T follicular helper cell (primary cell): ENCODE measurements at places on chromosomes 16 and 17.

DNA sequence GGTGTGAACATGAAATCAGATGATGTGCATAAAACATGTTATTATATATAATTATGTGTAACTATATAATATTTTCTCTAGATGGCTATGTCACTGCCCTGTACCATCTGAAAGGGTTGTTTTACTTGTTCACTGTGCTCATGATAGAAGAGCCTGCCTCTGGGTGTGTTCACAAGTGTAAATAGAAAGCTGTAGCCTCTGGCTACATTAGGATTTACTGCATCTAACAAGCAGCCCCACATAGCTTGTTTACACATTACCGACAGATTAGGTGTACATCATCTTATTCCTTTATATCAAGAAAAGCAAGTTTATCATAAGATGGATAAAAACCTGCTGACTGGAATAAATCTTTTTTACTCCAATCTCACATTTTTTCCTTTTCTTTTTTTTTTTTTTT lies 46.1 kb downstream of the CHD9 start:
- no peak for DNase-seq

DNA sequence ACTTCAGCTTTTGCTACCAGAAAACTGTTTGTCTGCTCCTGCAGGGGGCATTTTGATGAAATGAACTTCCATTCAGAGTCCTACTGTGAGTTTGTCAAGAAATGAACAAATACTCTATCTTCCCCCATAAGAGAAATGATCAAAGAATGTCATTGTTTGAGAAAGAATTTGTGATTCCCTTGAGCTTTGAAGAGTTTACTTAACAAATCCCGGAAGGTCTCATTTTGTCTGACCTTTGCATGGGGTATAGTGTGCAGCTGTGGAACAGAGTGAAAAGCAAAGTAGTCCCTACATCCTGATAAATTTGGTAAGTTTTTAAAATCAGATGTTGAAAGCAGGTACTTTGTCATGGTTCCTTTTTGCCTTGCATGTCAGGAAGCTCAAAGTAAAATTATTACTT lies 178.0 kb downstream of the ABCC12 start:
- DNase-seq = no peak

DNA sequence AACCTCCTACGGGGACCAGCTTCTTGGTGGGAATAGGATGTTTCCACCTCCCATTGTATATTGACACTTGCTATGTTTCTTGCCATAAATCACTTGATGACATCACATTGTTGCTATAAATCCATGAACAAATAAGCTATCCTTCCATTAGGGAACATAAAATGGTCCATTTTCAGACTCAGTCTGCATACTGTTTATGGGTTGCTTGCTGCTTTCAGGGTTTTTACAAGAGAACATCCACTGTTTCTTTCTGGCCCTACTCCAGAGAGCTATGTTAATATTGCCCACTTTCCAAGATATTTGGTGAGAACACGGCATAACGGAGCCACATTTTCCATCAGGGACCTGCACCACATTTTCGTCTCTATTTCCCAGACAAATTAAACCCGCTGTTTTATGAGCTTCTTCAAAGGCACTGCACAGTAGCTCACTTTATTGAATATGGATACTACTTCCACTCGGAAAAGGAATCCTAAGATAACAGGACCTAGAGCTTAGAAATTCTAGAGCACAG lies 800.2 kb downstream of the KCNJ2 start:
- DNase-seq = no peak

DNA sequence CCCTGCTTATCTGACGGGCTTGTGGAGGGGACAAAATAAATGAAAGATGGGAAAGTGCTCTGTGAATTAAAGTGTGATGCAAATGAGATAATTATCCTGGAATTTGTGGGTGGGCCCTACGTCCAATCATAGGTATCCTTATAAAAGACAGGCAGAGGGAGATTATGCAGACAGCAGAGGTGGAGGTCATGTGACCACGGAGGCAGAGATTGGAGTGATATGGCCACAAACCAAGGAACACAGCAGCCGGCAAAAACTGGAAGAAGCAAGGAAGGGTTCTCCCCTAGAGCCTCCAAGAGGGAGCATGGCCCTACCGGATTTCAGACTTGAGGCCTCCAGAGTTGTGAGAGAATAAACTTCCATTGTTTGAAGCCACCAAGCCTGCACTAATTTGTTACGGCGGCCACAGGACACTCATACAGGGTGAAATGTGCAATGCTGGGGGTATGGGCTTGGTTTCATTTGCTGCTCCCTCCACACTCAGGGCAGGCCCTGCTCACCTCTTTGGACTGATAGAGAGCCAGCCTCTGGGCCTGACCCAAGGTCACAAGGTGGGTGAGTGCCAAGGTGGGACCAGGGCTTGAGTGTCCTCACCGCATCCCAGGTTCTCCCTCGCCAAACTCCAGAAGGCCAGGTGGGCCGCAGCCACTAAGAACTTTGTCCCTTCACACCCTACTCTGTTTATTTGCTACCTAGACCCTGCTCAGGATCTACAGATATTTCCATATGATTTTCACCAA lies 149.6 kb upstream of the TNRC6C start:
- DNase-seq = no peak

DNA sequence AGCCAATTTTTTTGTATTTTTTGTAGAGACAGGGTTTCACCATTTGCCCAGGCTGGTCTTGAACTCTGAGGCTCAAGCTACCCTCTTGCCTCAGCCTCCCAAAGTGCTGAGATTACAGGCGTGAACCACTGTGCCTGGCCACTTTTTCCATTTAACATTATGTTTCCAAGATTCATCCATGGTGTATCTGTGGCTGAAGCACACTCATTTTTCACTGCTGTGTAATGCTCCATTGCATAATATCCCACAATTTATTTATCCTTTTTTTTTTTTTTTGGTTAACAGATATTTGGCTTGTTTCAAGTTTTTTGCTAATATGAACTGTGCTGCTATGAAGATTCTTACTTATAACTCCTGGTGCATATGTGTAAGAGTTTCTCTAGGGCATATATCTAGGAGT lies 1.9 kb upstream of the NUP93 start:
- DNase-seq = no peak

DNA sequence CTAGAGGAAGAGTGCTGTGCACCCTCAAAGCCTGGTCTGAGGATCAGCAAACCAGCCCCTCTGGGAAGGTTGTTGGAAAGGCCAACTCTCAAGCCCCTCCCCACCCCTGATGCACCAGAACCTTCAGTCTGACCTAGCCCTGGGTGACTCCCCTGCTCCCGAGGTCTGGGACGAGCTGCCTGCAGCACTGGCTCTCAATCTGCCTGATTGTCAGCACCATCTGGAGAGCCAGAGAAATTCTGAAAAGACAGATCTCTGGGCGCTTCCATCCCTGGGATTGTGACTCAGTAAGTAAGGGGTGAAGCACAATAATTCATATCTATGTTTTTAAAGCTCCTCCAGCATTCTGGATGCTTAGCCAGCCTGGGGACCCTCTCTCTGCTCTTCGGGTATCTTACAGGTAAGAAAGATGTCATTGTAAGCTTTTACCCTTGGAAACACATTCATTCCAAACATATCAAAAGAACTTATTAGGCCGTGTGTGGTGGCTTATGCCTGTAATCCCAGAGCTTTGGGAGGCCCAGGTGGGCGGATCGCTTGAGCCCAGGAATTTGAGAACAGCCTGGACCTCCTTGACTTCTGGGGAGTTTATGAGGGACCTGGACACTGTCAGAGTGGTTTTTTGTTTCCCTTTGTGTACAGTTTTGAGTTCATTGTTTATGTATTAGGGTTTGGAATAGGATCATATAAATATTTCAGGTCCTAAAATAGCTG lies 147.5 kb downstream of the KCNJ12 start:
- no peak for DNase-seq

DNA sequence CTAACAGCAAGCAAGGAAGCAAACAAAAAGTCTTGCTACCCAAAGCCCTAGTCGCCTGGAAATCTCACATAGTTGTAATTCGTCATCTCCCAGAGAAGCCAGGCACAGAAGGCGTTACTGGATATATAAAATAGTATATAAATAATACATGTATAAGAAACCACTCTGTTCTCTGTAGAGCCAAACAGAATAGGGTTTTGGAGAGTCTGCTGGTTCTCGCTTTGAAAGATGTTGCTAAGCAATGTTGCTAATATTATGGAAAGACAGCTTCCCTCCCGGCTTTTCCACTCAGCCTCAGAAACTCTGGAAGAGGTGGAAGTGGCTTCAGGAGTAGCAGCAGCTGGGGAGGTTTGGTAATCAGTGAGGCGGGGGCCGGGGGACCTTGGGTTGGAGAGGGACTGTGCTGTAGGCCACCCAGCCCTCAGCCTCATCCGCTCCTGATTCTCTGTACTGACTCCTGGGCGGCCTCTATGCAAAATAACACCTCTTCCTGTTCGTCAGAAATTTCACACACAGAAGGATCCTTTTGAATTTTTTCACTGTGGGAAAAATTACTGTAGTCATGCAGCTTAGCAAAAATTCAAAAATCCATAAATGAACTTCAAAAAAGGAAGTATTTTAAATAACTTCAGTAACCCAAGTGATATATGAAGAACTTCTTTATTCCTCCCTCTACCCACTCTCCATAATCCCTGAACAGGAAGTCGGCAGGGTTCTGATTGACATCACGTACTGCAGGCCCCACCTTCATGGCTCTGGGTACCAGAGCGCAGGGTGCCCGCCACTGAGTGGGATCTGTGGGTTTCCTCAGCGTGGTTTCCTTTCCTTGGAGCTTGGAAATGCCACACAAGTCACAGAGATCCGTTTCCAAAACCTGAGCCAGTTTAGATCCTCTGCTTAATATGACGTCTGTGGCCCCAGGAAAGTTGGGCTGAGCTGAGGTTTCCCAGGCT lies 51.4 kb downstream of the RAP1GAP2 start:
- no peak for DNase-seq

GRCh38 chr17:43676471-43676870 lies 14.7 kb upstream of the MEOX1 start:
- DNase-seq = no peak

DNA sequence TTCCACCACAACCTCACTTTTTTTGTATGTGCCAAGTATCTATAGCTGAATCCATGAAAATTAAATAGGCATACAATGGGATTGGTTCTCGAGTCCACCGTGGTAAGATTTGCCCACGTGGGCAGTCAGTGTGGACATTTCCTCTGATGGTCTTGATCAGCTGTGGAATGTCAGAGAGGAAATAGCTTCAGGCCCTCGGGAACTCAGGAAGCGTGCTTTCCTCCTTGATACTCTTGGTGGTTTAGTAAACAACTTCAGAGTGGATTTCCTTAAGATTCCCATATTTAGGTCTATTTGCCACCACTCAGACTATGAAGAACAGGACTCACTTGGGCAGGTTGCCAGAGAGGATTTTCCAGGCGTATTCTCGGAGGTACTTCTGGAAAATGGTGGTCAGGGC lies 152.5 kb downstream of the VPS53 start:
- DNase-seq = no peak

DNA sequence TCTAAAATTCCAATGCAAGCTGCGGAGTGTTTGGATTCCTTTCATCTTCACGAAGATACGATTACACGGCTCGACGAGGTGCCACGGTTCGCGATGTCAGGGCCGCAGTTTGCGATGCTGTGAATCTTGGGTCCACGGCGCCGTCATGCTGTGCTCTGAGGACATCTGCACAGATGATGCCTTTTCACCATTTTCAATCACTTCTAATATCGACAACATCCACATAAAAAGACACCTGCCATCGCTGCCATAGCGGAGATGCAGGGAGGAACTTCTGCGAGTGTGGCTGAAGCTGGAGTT lies 6.8 kb upstream of the APRT start:
- DNase-seq = no peak

DNA sequence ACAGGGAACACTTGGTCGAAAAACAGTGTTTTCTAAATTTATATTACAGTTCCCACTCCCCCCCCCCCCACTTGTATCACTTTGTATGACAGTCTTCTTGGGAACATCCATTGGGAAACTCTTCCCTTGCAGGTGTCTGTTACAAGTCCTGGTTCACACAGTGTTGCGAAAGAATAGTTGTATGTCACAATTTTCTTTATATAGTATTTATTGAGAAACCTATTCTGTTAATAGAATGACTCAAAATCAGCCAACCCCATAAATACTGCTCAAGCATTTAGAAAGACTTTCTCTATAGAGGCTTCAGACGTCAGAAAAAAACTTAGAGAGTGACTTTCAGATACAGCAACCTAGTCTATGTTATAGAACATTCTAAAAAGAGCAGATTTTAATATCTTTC lies 414.4 kb downstream of the WWOX start:
- no peak for DNase-seq

- no peak for DNase-seq
These were observed 12.6 kb upstream of the ARHGAP17 start for GRCh38 chr16:25027781-25028180.

DNA sequence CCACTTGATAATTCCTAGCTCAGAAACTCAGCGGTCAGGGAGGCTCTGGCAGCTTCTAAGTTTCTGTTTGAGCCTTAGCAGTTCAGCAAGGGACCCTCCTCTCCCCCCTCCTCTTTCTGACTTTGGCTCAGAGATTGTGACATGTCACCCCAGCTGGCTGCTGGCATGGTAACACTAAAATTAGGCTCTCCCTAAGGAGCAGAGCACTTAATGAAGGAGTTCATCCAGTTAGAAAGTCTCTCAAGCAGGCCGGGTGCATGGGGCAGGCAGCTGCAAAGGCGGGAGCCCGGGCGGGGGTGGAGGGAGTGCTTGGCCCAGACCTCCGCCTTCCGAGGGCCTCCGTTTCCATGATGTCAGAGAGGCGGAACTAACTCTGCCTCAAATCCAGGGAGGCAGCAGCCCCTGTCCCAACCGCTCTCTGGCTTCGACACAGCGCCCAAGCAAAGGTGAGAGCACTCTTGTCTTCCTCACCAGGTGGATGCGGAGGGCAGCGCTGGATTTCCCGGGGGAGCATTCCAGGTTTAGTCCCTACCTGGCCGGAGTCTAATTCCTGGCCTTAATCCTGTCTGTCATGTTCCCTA lies 128.0 kb upstream of the PLCG2 start:
- DNase-seq = no peak

DNA sequence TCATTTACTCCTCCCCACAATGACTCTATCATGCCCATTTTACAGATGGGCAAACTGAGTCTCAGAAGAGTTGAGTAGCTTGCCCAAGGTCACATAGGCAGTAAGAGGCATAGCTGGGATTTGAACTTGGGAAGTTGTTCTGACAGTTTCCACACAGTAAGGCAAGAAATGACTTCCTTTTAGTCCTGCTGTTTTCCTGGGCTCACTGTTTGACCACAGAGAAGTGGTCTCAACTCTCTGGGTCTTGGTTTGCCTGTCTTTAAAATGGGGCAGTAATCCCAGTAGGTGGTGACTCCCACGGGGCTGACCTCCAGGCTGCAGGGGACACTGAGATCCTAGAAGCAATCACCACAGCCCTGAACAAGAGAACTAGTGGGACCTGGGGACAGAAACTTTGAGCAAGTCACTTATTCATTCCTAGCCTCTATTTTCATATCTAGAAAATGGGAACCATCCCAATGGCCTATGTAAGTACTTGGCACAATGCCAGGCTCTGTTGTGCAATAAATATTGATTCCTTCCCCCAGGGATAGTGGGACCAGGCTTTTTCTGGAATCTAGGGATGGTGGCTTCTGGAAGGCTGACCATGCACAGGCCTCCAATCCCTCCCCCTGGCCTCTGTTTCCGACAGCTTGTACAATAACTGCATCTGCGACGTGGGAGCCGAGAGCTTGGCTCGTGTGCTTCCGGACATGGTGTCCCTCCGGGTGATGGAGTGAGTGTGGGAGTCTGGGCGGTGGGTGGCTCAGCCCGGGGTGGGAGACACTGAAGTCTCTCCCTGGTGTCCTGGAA lies 20.5 kb downstream of the DEXI start:
- DNase-seq = no peak
